ENCODE measurements at places on chromosomes 5 and 9. TPM values are rescaled to one million over a fixed set of nuclear protein-coding genes. Genes with fewer than 3 reads are reported as not detected.

DNA sequence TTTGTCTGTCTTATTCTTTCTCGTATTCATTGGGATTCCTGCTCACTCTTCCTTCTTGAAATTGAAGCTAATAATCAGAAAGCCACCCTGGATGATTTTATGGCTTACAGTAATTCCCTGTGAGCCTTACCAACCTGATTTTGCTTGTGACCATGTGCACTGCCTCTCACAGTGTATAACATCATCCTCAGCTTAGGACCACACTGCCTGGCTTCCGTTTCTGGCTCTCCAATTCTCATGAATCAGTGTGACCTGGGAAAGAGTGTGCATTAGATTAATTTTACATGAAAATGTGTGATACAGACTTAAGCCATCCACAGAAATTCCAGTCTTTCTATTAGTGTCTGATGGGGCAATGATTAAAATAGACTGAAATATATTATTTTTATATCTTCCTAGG lies 126.8 kb upstream of the DMRT1 start:
- H3K27me3 ChIP-seq = no peaks in the 10 kb centered on the region
- DNase-seq = no peak
- H3K36me3 ChIP-seq = peaks cover 34% of the 10 kb centered on the region
- peak overlapping the region; percentile 51 for H3K4me3 ChIP-seq
- peaks cover 6% of the 10 kb centered on the region for H3K4me1 ChIP-seq

- no peak for DNase-seq
- no peak overlapping the region for H3K4me3 ChIP-seq
- H3K36me3 ChIP-seq = no peaks in the 10 kb centered on the region
- H3K27me3 ChIP-seq = no peaks in the 10 kb centered on the region
These were observed 94.1 kb upstream of the ADAMTS2 start for GRCh38 chr5:179439181-179439985.

- no peak for DNase-seq
- H3K36me3 ChIP-seq = no peaks in the 10 kb centered on the region
- peak overlapping the region; percentile 35 for H3K27ac ChIP-seq
- H3K4me3 ChIP-seq = no peak overlapping the region
- peaks cover 7% of the 10 kb centered on the region for H3K4me1 ChIP-seq
- no peaks in the 10 kb centered on the region for H3K27me3 ChIP-seq
These were observed 13.5 kb upstream of the NDFIP1 start for GRCh38 chr5:142095035-142095434.

DNA sequence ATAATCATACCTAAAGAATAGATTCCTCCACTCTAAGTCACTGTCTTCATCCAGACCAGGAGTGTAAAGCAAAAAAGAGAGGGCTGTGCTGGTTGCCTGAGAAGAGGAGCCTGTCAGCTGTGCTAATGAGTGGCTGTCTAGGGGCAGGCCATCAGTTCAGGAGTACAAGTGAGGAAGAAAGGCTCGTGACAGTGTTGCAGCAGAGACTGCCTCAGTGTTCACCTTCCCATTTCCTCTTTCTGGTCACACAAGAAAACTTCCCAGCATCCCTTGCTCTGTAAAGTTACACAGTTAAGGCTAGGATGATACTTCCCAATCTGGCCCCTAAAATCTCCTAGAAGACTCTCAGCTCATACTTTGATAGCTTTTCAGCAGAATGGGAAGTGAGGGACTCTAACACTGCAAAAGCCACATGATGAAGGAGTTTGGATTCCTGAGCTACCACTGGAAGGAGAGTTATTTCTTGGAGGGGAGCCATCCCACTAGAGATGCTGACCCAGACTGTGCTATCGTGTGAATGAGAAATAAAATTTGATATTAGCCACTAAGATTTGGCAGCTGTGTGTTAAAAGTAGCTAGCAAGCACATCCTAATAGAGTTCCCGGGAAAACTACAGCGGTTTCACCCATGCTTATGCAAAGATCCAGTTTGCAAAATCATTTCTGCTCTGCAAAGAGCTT lies 67.1 kb downstream of the ADAMTS12 start:
- no peaks in the 10 kb centered on the region for H3K27me3 ChIP-seq
- no peak overlapping the region for H3K4me3 ChIP-seq
- H3K36me3 ChIP-seq = no peaks in the 10 kb centered on the region
- no peak overlapping the region for H3K27ac ChIP-seq
- DNase-seq = no peak

- no peak overlapping the region for H3K27ac ChIP-seq
- H3K4me3 ChIP-seq = no peak overlapping the region
- no peaks in the 10 kb centered on the region for H3K4me1 ChIP-seq
- peaks cover 5% of the 10 kb centered on the region for H3K36me3 ChIP-seq
- H3K27me3 ChIP-seq = no peaks in the 10 kb centered on the region
- DNase-seq = no peak
These were observed 25.9 kb downstream of the CCT5 start for GRCh38 chr5:10275991-10276390.

The PCDHB5 gene
- 61.8 TPM for total RNA-seq

The MSMP gene
- not detected for total RNA-seq

The SPAG8 gene
- total RNA-seq = not detected

The OR1J2 gene
- total RNA-seq = not detected

The TICAM2 gene
- total RNA-seq = 0.53 TPM
